Mononuclear cell (primary cell): ENCODE measurements at places on chromosomes 1 and 21. TPM values are rescaled to one million over a fixed set of nuclear protein-coding genes. Genes with fewer than 3 reads are reported as not detected.

Gene CRB1
- under 0.01 TPM for total RNA-seq

Gene ANKRD45
- 0.10 TPM for total RNA-seq

Gene FAM78B
- 0.10 TPM for total RNA-seq

Gene RPE65
- total RNA-seq: 0.10 TPM

Gene TLCD4
- total RNA-seq: 0.21 TPM

Gene ADAM30
- total RNA-seq: not detected

Gene TMEM269
- 1.0 TPM for total RNA-seq

Gene KMO
- total RNA-seq: 3.9 TPM

Gene RNPEP
- total RNA-seq: 41.3 TPM

Gene FALEC
- not detected for total RNA-seq

Gene THBS3
- 8.0 TPM for total RNA-seq
